Epithelial cell of proximal tubule (primary cell): ENCODE measurements at places on chromosomes 2 and 18. TPM values are rescaled to one million over a fixed set of nuclear protein-coding genes. Genes with fewer than 3 reads are reported as not detected.

SLC9A4 gene
- 0.36 and 0.40 TPM in 2 replicates for total RNA-seq

- no peak for DNase-seq
Measured at GRCh38 chr18:57776767-57777166, 26.3 kb downstream of the ATP8B1 start.

ATOH8 gene
- total RNA-seq, result 0.52 and 0.94 TPM in 2 replicates

DNA sequence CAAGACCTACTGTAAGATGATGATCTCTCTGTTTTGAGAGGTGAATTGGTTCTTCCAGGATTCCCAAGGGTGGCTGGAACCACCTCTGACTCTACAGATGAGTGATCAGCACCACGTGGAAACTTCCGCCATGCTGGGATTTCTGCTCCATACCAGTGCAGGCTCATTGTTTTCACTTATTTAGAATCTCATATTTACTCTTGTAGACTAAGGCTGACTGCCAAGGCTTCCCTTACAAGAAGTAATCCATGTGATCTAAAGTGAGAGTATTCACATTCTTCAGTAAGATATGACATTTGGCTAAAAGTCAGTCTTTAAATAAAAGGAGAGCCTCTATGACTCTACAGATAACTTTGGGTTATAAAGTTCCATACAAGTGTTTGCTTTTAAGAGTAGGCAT lies 322.9 kb upstream of the RAB12 start:
- DNase-seq, result no peak

- DNase-seq, result no peak
Measured at GRCh38 chr18:42828881-42829280, 286.6 kb downstream of the RIT2 start.

DNA sequence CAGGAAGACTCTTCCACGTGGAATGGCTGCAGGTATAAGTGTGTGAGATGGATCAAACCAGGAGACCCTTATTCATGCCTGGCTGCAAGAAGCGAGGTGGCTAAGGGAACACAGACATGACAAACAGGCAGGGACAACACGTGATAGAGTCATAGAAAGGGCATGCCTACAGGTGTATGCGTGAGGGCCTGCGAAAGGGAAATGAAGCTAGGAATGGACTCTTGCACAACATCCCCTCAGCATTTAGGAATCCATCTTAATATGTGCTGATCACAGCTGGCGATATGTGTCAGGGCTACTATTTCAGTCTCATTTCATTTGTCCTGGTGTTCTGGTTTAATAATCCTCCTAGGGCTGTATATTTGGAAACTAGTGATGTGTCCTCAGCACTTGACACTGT lies 291.2 kb downstream of the MYT1L start:
- no peak for DNase-seq
